ENCODE measurements at places on chromosomes 11 and 22. TPM values are rescaled to one million over a fixed set of nuclear protein-coding genes. Genes with fewer than 3 reads are reported as not detected.

Gene CDC42EP2
- total RNA-seq, result not detected

Gene RASSF10
- total RNA-seq, result not detected

Gene INPPL1
- 49.2 TPM for total RNA-seq

Gene PNPLA3
- not detected for total RNA-seq

Gene APOBEC3G
- total RNA-seq, result 31.3 TPM

Gene PGA5
- 0.52 TPM for total RNA-seq

Gene OR2AG2
- 0.10 TPM for total RNA-seq

Gene CCDC179
- not detected for total RNA-seq

Gene PRAME
- not detected for total RNA-seq

Gene ACR
- not detected for total RNA-seq

Gene OR52A1
- not detected for total RNA-seq

Gene SERPIND1
- not detected for total RNA-seq

Gene C22orf42
- 0.10 TPM for total RNA-seq

Gene APOA4
- not detected for total RNA-seq

Gene C11orf65
- 0.31 TPM for total RNA-seq

Gene VSTM5
- total RNA-seq, result not detected

Gene CRYBB3
- not detected for total RNA-seq

Gene ROBO4
- total RNA-seq, result 0.31 TPM

Gene LINC01488
- not detected for total RNA-seq

Gene SMIM38
- 0.31 TPM for total RNA-seq

Gene C2CD3
- total RNA-seq, result 23.3 TPM

Gene DDIAS
- total RNA-seq, result 0.94 TPM

Gene ABCG4
- total RNA-seq, result 0.10 TPM

All from mononuclear cell (primary cell).